GM13976 (cell line): ENCODE measurements at places on chromosomes 3 and 15.

DNA sequence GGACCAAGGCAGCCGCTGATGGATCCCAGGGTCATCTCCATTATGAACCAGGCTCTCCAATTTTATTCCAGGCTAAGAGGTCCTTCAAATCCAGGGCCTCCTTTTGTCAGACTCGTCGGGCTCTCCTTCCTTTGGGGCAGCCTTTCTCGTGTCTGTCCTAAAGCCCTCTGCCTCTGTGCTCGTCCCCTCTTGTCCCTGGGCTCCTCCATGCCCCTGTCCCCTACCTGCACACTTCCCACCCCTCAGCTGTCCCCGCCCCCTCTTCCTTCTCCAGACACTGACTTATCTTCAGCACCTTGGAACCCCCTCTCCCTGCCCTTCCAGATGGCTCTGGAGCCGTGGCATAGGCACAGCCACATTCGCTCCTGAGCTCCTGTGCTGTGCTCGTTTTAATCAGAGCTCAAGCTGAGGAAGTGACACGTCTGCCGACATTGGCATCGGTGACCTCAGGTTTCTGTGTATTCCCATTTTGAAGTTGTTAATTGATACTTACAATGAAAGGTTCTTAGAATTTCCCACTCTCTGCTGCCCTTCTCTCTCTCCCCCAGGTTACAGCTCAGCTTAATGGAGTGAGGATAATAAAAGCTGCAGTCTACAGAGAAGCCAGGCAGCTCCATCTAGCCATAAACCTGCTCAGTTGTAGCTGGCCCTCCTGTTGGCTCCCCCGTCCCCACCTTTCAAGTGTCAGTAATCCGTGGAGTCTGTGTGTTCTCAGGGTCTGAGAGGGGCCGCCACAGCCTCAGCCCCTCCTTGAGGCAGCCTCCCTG is 51.1 kb upstream of the SEC22A start:
- no peak for DNase-seq

DNA sequence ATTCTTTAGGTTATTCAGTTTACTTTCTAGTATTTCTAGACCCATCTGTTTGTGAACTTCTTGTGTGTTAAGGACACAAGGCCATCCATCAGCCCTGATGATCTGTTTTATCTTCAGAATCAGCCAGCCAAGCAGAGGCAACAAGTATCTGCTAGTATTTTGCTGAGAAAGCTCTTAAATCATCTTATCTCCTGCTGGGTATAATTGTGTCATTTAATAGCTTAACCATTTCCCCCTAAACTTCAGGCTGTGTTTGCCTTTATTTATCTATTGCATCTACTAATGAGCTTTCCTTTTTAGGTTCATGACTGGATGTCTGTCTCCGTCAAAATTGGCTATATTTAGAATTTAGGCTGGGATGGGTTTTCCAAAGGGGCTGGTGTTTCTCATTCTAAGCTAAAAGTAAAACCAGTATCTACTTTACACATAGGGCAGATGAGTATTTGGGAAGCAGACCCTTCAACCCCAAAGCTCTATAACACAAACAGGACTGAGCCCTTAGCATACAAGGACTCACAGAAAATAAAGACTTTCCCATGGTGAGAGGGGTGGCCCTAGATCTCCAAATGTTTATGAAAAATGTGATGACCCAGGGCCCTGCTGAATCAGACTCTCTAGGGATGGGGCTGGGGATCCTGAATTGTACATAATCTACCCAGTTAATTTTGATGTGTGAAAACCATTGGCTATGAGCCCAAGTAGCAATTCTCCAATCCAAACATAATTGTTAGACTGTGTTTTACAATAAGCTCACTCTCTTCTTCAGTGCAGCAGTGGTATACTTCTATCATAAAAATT is 65.3 kb upstream of the PSMD6 start:
- DNase-seq = no peak

DNA sequence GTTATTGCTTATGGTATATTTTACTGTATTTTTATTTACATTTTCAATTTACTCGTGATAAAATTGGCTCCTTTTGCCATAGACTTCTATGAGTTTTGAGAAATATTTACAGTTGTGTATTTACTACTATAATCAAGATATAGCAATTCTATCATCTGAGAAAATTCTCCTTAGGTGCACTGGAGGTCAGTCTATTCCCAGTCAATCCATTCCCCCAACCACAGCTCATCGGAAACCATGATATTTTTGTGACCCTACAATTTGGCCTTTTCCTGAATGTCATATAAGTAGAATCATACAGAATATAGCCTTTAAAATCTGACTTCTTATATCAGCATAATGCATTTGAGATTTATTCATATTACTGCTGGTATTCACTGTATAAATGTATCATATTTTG is 114.7 kb upstream of the LRTM1 start:
- DNase-seq = no peak

GRCh38 chr3:177551431-177551836 is 354.2 kb upstream of the TBL1XR1 start:
- DNase-seq = no peak

- DNase-seq = no peak
Measured at GRCh38 chr3:3305841-3306240, 126.3 kb upstream of the CRBN start.
